ENCODE measurements at places on chromosomes 12 and 14.

DNA sequence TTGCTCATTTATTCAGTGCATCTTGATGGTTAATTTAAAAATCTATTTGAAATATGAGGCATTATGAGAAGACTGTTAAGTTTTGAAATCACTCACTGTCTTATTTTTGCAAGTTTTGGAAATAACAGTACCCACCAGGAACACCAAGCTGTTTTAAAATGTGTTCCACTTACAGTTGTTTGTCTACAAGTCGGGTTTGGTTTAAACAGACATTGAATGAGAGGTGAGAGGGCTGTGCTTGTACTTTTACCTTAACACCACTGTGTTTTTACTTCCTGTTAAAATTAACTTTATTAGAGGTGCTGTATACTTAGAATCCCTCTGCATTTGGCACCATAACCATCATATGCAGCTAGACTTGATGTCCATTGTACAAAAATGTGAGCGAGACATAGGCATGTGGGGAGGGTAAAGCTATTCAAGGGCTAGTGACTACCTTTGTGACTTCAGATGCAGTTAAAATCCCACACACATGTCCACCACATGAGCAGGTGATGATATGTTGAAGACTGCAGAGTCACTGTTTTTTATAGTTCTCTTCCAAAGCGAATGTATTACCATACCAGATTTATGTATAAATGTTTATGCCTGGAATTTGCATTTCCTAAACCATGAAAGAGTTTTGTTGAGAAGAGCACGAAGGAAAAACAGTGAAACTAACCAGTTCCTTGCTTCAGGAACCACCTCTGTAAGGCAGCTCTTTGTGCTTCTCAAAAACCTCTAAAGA, 12.9 kb downstream of the ELK3 start:
- no peak for DNase-seq

DNA sequence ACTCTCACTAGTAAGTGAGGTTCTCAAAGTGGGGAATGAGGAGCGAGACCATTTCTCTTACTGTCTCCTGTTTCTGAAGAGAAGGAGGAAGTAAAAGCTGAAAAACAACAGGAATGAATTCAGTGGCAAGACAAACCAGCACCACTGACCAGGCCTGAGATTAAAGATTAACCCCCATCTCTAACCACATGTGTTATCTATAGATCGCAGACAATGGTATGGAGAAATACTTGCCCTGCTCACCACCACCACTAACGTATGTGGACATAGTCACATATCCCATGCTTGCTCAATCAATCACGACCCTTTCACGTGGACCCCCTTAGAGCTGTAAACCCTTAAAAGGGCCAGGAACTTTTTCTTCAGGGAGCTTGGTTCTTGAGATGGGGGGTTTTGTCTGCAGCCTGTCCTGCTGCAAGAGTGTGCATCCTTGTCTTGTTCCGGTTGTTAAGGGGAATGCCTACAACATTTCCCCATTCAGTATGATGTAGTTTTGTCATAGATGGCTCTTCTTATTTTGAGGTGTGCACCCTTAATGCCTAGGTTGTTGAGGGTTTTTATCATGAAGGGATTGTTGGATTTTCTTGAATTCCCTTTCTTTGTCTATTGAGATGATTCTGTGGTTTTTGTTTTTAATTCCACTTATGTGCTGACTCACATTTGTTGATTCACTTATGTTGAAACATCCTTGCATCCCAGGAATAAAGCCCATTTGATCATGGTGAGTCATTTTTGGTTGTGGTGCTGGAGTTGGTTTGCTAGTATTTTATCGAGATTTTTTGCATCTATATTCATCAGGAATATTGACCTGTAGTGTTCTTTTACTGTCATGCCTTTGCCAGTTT, 698.8 kb upstream of the LMO3 start:
- no peak for DNase-seq

DNA sequence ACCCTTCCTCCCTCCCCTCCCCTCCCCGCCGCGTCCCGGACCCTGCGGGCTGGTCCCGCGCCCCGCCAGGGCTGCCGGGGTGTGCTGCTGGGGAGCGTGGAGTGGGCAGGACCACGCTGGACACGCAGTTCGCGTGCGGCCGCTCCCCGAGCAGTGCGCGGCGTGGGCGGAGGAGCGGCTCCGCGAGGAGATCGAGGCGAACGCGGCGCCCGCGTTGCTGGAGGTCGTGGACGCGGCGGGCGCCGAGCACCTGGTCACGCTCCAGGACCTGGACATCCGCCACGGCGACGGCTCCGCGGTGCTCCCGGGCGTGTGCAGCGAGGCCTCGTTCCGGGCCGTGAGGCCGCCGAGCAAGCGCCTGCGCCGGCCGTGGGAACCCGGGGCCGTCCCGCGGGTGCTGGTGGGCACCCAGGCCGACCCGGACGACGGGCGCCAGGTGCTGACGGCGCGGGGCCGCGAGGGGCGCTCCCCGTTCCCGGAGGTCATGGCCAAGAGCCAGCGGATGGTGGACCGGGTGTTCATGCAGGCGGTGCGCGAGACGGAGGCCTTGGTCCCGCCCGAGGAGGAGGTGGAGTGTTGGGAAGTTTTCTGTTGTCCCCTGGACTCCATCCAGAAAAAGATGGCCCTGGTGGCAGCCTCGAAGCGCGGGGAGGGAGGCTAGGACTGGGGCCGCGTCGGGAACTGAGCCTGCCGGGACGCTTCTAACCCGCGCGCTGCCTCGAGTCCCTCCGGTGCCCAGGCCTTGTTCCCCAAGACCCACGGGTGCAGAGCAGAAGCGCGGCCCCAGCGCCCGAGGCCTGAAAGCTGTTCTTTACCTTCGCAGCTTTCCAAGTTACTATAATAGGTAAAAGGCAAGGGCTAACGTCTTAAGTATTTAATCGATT, 54.7 kb upstream of the EIF5 start:
- no peak for DNase-seq

DNA sequence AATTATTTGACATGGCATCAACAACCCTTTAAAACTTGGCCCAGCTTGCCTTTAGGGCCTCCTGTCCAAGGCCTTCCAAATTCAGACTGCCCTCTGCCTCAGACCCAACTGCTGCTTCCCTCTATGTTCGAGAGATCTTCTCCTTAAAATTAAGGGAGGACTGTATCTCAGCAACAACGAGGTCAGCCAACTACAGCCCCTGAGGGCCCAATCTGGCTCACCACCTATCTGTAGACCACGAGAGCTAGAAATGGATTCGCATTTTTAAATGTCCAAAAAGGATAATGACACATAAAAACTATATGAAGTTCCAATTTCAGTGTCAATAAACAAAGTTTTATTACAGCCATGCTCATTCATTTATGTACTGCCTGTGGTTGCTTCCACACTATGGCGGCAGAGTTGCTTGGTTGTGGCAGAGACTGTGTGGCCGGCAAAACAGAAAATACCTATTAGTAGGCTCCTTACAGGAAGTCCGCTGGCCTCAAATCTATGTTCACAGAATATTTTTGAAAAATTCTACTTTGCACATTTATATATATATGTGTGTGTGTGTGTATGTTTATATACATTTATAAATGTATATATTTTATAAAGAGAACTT, 1026.9 kb downstream of the BCL11B start:
- DNase-seq, result no peak

DNA sequence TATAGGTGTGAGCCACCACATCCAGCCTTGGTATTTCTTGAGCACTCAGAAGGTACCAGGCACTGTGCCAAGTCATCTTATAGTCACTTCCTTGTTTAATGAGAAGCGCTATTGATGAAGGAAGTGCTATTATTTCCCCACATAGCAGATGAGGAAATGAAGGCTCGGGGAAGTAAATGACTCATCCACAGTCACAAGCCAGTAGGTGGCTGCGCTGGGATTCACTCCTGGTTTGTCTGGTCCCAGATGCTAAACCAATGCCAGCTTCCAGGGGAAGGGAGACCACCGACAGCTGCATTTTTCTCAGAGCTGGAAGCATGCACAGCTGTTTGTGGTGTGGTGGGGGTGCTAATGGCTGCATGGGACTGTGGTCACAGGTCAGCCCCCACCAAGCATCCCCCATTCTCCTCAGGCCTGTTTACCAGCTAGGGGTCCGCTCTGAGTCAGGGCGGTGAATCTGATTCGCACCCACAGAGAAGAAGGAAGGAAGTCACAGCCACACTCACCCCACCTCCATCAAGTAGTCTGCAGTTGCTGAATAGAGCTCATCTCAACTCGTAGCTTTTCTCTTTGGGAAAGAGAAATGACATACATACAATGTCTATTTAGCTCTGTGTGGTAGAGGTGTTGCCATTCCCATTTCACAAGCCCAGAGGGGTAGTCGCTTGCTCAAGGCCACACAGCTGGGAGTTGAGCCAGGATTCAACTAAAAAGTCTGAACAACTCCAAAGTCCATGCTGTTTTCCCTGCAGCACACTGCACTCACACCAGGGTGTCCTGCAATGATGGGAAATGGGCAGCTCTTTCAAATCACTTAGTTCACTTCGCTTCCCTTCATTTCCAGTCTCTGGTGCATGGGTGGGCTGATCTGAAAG, 6.3 kb upstream of the LTBP2 start:
- DNase-seq, result no peak

GRCh38 chr12:57236925-57237595, 7.5 kb downstream of the SHMT2 start:
- no peak for DNase-seq

- DNase-seq, result no peak
Observed at GRCh38 chr12:16352481-16352880, 5.0 kb downstream of the MGST1 start.

GRCh38 chr12:49546481-49546880, 7.7 kb downstream of the KCNH3 start:
- no peak for DNase-seq

DNA sequence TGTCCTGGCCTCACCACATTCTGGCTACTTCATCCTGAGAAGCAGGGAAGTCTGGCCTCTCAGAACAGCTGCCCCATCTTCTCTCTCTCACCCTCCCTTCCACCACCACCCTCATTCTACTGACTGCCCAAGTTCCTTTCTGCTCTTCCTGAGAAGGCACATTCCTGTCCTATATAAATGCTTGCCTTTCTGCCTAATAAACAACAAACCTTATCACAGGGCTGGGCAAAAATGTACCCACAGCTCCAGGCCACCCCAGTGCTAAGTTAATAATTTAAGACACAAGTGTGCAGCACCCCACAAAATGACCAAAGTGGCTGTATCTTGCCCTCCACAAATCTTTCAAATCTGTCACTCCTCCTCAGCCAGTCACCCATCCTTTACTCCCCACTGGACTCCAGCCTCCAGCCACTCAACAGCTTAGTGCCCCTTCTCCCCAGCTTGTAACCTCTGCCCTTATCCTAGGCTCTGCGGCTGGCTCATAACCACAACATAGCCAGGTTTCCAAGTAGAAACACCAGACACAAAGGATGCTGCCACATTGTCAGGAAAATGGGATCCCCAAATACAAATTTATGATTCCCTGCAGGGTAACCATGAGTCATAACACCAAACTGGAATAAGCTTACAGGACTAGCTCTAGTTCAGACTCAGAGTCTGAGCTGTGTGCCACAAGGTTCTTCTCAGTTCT, 15.0 kb downstream of the OXA1L start:
- no peak for DNase-seq

GRCh38 chr12:2212971-2213869, 160.4 kb downstream of the CACNA1C start:
- no peak for DNase-seq

DNA sequence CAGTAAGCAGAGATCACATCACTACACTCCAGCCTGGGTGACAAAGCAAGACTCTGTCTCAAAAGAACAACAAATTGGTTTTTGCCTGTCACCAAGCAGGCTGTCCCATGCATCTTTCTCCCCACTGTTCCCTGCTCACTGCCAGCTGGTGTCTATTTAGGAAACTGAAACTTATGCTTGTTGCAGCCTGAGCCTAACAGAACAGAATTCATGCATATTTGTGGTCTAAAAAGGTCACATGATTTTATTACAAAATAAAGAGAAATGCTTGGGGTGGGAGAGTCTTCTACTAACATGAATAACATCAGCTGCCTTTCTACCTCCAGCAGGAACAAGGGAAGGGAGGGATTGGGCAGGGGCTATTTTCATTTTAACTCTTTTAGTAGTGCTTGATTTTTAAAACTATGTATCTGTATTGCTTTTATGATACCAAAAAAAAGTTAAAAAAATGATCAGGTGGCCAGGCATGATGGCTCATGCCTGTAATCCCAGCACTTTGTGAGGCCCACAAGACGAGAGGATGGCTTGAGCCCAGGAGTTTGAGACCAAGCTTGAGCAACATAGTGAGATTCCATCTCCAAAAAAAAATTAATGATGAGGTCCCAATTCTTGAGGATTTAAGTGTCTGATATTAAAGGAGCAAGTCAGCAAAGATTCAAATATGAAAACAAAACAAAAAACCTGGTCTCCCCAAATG, 923 bp downstream of the STAT2 start:
- DNase-seq, result no peak

GRCh38 chr12:95998611-95999286, 2.6 kb upstream of the HAL start:
- peak; percentile 74 for DNase-seq

GRCh38 chr14:49607583-49607982, 8.8 kb downstream of the LRR1 start:
- no peak for DNase-seq

DNA sequence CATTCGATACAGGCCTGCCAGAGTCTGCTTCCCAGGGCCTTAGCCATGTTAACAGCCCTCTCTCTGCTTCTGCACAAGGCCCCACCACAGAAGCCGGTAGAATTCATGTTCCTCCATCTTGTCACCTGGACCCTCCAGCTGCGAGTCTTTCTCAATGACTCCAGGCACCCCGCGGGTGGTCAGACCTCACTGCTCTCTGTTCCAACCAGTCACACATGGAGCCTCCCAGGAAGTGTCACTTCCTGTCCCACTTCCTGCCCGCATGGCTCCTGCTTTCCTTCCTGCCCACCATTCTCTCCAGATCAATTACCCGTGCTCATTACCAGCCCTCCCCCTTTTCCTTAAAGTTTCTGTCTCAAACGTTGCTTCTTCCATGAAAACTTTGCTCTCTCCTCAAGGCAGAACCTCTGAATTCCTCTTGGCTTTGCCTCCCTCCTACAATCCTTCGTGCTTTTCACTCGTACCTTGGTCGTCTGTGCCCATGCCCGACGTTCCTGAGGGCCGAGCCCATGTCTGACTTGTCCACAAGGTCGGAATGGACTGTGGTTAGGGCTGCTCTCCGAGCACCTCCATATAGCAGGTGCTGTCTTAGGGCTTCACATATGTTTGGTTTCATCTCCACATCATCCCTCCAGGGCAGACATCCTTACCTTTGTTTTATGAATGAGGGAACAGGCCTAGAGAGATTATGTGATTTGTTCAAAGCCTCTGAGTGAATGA, 172.1 kb downstream of the TSPAN9 start:
- DNase-seq, result no peak

- DNase-seq, result no peak
Observed at GRCh38 chr12:86772696-86773095, 516.5 kb upstream of the MGAT4C start.

GRCh38 chr12:24888813-24889212, 60.1 kb downstream of the BCAT1 start:
- no peak for DNase-seq

DNA sequence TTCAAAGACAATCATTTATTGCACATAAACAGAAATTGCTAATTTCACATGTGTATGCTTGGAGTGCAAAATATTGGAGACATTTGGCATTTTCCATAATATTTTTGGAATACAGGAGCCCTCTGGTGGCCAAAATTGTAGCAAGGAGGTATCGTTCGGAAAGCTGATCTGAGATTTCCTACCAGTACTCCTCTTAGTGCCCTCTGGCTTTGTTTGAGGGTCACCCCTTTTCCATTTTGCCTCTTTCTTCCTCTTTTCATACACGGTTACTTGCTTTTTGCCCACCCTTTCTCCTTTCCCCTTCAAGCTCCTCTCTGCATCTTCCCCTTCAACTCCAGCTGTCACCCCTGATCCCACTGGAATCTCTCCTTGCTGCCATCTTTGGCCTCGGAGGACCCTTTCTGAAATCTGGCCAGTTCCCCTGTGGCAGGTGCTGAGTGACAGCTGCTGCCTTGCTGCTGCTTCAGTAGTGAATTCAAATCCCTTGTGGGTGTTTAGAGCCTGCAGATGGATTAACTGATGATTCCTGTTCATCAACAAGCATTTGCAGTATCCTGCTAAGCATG, 164.6 kb upstream of the PARP11 start:
- DNase-seq, result no peak
